ENCODE measurements at places on chromosomes 3 and 15. TPM values are rescaled to one million over a fixed set of nuclear protein-coding genes. Genes with fewer than 3 reads are reported as not detected.

DNA sequence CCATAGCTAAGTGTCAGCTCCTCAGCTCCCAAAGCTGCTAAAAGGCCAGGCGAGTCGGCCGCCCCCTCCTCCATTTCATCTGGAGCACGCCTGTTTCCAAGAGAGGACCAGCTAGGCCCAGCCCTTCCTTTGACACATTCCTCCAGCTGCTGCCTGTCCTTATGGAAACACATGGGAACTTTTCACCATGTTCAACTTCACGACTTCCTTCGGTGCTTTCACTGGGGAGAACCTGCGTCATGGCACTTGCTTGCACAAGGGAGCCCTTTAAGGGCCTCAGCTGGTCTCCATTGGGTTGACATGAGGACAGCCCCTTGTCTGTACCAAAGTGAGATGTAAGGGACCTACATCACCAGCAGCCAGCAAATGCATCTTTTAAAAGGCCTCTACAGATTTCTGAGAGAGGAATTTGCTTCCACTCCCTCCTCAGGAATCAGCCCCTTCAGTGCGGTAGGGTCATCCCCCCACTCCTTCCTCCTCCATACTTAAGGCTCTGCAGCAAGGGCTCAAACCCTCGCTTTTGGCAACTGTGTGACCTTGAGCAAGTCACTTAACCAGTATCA is 2.1 kb downstream of the MAGI1 start:
- DNase-seq, result no peak

SUSD5 gene
- total RNA-seq, result under 0.01 TPM

GRCh38 chr3:31472479-31473390 is 60.0 kb upstream of the STT3B start:
- DNase-seq, result no peak

PLA2G4D gene
- not detected for total RNA-seq

DNA sequence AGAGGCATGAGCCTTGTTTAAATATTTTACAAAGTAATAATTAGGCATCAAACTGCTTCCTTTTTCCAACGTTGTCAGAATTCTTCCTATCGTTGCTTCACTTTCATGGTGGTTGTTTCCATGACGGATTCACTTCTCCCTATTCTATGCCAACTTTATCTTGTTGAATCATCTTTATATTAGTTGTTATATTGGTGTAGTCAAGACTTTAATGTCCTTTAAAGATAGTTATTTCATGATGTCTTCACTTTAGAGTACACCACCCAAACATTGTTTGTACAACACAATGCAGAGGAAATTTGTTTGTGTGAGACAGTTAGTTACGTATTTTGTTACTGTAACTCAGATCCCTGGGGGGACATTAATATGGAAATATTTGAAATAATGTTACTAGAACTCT is 61.9 kb downstream of the CRYBG3 start:
- DNase-seq, result no peak

GRCh38 chr3:139465636-139466035 is 10.7 kb downstream of the RBP2 start:
- no peak for DNase-seq

DNA sequence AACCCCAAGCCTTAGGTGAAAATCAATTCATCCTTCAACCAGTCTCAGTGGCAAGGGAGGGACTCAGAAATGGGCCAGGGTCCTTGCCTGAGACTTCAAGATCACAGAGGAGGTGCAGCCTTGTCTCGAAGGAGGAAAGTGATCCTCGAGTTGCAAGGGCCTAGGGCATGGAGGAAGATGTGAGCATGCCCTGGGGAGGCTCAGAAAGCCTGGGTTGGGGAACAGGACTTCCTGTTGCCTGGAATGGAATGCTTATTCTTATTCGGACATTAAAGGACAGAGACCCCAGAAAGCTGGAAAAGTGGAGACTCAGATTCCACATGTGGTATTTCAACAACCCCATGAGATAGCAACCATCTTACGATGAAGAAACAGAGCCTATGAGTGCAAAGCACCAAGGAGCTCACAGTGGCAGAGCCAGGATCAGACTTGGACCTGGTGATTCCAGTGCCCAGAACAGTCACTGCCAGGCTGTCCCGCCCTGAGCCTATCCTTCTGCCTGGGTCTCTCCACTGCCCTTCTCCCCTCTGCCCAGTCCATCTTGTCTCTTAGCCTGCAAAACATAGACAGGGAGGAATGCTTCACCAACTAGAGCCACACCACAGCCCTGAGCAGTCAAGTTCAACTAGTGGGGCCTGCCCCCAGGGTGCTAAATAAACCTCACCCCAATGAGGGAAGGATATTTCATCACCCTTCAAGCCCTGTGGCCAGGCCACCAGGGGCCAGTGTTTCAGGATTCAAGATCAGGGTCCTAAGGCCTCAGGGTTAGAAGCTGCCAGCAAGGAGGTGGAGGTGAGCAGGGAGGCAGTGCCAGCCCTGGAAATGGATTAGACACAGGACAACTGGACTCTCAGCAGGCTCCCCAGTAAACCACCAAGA is 21.9 kb downstream of the DAPK2 start:
- no peak for DNase-seq

DNA sequence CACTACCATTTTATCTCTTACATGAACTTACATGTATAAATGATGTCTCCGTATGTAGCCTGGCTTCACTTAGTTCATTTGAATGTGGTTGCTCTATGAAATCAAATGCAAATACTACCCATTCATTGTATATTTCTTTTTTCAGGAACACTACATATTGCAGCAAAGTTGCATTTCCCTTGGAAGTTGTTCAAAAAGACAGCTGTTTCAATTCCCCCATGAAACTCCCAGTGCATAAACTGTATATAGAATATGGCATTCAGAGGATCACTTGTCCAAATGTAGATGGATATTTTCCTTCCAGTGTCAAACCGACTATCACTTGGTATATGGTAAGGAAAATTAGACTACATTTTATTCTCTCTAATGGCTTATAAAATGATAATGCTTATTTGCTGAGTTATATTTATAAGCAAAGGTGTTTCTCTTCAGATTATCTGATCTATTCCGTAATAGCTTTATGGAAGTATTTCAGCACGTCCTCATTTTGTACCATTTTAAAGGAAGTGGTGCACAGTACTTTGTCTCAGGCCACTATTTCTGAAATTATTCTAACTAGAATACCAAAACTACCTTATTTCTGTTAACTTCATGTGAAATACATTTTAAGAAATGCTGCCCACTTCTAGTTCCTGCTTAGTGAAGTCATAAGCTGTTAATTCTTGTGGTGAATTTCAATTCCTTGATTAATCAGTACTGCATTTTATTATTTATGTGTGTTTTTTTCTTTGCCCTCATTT is 95.1 kb downstream of the IL1RAP start:
- no peak for DNase-seq

Data from hematopoietic multipotent progenitor cell (in vitro differentiated cells).